ENCODE measurements at places on chromosomes 7 and 10.

- peak; percentile 53 for DNase-seq
Measured at GRCh38 chr7:139588632-139589031, 65.1 kb downstream of the CLEC2L start.

- DNase-seq = no peak
Measured at GRCh38 chr10:4196183-4196582, 411.2 kb upstream of the KLF6 start.

- DNase-seq = no peak
Measured at GRCh38 chr7:30567081-30567480, 27.6 kb upstream of the GARS1 start.

GRCh38 chr7:22574754-22575520 lies 74.9 kb upstream of the STEAP1B start:
- DNase-seq = peak; percentile 28

All from hematopoietic multipotent progenitor cell treated with erythropoietin and hydrocortisone succinate and interleukin-3 and kit ligand, for 4 days (in vitro differentiated cells).